ENCODE measurements at places on chromosomes 16 and 17. TPM values are rescaled to one million over a fixed set of nuclear protein-coding genes. Genes with fewer than 3 reads are reported as not detected.

Gene PTGES3L
- not detected for total RNA-seq

- no peak for DNase-seq
These were observed 8.0 kb upstream of the PIK3R6 start for GRCh38 chr17:8875436-8875835.

DNA sequence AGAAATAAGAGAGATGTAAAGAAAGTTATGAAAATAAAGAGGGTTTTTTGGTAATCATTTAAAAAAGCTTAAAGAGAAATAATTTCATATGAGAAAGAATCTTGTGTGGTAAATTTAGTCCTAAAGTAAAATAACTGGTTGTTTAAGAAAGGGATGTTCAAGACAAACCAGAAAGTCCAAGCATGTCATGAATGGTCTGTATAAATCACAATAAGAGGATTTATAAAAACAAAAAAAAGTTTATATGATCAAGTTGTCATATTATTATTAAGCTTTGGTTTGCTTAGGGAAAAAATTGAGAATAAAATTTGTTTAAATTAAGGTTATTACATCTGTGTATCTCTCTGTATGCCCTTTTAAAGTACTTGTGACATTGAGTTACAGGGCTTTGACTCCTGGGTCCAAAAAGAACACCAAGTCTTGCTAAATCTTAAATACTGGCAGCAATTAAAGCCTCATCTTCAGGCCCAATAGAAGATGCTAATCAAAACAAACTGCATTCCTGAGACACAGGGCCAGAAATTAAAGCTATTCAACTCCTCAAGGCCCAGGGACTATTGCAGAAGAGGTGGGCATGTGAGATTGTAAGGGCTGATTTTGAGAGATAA is 15.6 kb upstream of the TRIM25 start:
- DNase-seq, result no peak

Gene NAGS
- total RNA-seq, result 0.60 TPM

DNA sequence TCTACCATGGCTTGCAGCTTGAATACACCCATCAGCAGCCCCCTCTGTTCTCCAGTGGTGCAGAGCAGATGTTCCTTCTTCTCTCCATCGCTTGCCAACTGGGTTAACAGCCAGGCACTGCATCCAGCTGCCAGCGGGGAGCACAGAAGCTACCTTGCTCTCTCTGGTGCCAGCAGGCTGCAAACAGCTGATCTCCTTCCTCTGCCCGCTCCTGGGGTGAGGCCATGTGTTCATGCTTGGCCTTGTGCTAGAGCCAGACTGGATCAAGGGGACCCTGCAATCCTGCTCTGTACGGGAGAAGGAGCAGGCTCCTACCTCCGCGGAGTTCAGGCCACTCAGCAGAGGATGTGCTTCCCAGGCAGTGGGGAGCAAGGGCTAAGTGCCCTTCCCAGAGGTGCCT is 24.1 kb upstream of the ENGASE start:
- no peak for DNase-seq

Gene UTS2R
- not detected for total RNA-seq

Gene CX3CL1
- 8.0 TPM for total RNA-seq

DNA sequence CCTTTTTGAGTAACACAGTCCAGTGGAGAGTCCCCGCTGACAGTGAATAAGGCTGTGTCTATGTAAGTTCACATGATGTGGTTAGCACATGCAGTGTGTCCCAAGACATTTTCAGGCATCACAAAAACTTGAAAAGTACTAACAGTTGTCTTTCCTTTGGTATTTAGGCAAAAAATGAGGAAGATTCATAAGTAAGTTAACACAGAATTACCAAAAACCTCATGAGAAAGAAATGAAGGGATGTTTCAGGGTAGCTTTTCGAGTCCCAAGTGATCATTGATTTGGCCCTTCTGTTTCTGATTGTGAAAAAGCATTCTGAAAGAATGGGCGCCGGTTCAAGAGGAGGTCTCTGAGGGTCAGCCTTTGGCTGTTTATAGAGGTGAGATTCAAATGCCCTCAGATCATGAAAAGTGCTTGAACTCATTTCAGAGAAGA is 529 bp upstream of the ASPA start:
- DNase-seq, result no peak

Measured in omental fat pad (tissue), 4 donors.